ENCODE measurements at places on chromosomes 4 and X.

GRCh38 chr4:16992566-16993225 is 94.3 kb upstream of the LDB2 start:
- DNase-seq = no peak

GRCh38 chr4:1371176-1372165 is 24.5 kb downstream of the UVSSA start:
- DNase-seq = no peak

DNA sequence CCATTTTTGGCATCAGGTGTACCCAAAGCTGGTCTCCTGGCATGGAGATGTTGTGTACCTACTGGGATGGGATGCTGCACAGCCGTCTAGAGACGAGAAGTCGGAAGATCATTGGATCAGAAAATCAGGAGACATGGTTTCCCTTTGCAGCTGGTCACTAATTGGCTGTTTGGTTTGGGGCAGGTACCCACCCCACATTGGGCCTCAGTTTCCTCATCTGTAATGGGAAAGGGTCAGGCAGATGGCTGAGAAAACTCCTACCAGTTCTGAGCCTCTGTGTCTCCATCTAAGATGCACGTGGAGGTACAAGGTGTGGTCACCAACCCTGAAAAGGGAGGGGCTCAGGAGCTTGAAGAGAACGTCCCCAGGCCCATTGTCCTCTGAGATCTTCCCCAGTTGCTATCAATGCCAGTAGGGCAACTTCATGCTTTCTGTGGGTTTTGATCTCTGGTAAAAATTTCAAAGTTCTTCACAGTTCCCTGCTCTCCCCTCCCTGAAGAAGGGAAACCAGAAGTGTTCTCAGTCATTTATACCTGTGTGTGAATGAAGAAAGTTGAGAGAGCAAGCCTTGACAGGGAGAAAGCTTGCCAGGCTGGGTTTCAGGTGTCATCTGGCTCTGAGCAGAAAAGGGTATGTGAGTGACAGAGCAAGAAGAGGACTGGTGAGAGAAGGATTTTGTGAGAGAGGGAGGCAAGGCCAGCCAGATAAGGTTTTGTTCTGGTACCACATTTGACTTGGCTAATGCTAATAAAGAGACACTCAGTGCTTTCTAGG is 15.1 kb downstream of the TSC22D3 start:
- no peak for DNase-seq

DNA sequence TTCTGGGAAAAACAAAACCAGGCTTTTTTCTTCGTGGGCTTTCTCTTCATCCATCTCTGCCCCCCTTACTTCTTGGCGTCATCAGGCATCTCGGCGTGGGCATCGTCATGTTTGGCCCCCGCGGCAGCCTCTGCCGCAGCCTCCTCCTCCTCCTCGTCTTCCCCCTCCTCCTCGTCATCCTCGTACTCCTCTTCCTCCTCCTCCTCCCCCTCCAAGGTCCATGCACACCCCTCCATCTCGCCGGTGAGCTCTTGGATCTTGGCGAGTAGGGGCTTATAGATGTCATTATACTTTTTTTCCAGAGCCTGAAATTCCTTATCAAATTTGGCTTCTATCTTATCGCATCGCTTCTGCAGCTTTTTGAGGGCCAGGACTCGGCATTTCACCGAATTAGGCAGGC is 488 bp downstream of the NAP1L5 start:
- no peak for DNase-seq

GRCh38 chrX:34371754-34372153 is 239.6 kb upstream of the FAM47A start:
- no peak for DNase-seq

- no peak for DNase-seq
Measured at GRCh38 chr4:153222707-153223426, 18.6 kb downstream of the TRIM2 start.

- DNase-seq = no peak
Measured at GRCh38 chrX:107675365-107675654, 47.0 kb downstream of the PRPS1 start.

- DNase-seq = no peak
Measured at GRCh38 chr4:125011646-125012045, 299.1 kb upstream of the ANKRD50 start.

- DNase-seq = no peak
Measured at GRCh38 chr4:149426461-149426860, 389.2 kb downstream of the IQCM start.

GRCh38 chr4:52873191-52873590 is 11.1 kb downstream of the RASL11B start:
- no peak for DNase-seq

Measured in GM04504 (cell line).